ENCODE measurements at places on chromosomes 12 and 14.

DNA sequence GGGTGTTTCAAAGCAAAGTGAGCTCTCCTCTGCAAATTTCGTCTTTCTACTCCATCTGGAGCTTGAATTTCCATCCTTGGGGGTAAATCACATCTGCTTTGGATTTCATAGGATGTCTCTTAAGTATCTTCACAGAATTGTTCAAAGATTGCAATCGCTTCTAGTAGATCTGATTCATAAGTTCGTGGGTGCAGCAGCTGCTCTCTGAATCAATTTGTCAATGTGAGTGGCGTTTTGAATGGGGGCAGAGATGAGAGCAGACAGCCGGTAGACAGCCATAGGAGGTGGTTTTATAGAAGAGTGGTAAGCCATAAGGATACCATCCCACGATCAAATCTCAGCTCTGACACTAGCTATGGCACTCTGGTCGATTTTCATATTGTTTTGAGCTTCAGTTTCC, 146.0 kb upstream of the RPH3A start:
- DNase-seq: no peak

DNA sequence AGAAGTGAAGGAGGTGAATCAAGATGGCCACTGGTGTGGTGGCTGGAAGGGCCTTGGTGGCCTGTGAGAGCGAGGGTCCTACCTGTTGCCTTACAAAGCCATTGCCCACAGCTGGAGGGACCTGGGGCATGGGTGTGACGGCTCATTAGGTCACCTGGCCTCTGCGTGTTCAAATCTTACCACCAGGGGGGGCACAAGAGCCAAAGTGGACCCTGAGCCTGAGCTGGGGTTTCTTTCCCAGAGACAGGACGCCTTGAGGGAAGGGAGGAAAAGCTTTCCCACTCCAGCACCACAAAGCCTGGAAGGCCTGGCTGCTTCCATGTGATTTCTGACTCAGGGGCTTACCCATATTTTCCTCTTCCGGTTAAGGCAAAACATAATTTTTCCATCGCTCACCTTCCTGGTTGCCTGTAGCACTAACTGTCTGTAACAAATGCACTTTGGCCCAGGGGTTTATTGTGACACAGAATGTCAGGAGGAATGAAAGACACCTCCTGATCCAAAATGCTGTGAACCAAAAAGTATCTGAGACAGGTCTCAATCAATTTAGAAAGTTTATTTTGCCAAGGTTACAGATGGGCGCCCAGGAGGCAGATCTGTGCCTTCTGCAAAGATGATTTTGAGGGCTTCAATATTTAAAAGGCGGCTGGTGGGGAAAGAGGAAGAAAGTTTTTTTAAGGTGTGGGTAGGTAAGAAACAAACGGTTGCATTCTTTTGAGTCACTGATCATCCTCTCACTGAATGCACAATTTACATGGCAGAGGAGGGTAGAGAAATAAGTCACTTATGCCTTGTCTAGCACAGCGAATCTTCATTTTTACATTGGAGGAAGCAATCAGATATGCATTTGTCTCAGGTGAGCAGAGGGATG, 4.3 kb upstream of the CD9 start:
- DNase-seq: peak; percentile 88

- DNase-seq: no peak
Measured at GRCh38 chr12:121641343-121641630, 15.0 kb downstream of the ORAI1 start.

- DNase-seq: peak; percentile 81
Measured at GRCh38 chr12:164207-164606, 49.8 kb downstream of the SLC6A12 start.

DNA sequence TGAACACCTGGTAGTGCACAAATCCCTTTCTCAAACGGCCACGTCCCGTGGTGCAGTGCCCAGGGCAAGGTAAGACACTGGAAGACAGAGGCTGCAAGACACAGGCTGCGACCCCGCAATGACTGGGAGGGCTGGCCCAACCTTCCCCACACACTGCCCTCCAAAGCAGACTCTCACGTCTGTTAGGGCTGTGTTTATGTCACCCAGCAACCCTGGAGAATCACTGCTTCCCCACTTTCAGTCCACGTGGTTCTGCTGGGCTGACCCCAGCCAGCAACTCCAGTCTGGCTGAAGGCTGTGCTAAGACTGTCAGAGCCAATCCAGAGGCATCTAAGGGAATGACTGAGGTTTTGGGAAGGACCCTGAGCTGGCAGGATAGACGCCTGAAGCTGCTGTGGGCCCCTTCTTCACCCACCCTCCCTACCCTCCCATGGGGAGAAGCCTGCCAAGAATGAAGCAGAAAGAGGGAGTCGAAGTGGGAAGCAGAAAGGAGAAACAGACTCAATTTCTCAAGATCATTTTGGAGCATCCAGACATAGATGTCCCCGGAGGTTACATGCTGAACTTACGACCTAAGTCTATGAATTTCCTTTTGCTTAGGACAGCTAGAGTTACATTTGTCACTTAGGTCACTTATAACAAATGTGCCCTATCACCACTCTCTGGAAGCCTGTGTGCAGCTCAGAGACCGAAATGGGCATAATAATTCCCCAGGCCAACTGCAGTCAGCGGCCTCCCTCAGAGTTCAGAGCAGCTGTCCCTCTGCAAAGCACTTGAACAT, 11.7 kb downstream of the KDM2B start:
- no peak for DNase-seq

DNA sequence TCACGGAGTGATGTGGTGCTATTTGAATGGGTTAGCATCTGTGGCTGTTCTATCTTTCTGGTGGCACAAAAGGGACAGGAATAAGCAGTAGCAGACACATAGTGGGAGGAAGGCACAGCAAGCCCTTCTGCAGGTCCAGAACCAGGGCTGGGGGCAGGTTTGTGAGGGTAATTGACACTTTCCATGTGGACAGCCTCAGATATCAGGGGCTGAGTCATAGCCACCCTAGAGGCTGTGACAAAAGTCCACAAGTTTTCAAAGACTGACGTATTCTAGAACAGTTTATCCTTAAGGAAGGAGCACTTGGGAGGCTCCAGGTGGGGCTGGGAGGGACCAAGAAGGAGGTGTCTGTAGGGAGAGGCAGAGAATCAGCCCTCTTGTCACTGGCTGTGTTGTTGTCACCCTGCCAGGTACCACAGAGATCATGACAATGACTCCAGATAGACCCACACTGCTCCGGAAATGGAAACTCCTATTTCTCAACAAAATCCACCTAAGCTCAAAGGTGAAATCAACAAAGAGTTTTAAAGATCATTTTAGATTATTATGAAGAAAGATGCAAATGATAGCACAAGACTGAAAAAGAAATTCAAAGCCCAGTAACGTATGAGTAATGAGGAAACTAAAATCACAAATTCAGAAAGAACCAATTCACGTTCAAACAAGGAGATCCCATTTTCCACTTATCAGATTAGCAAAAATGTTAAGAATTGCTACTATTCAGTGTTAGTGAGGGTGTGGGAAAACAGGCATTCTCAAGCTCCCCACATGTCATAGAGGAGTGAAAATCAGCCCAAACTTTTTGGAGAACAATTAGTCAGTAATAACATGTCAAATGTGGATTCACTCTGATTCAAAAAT, 48.3 kb downstream of the NFKBIA start:
- DNase-seq: no peak

DNA sequence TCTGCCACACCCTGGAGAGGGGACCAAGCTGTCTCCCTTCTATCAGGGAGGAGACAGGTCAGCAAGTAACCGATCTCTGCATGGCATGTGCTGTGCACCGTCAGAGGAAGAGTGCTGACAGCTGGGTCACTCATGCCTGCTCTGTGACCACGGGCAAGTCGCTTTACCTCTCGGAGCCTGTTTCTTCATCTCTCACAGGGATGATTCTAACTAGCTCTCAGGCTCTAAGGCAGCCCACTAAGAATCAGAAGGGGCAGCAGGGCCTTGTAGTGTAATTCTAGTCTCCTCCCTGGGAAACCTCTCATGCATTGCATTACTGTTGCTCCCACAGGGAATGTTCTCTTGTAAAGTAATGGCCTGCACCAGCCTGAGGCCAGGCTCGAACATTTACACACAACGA, 11.9 kb downstream of the CD9 start:
- DNase-seq: peak; percentile 70

DNA sequence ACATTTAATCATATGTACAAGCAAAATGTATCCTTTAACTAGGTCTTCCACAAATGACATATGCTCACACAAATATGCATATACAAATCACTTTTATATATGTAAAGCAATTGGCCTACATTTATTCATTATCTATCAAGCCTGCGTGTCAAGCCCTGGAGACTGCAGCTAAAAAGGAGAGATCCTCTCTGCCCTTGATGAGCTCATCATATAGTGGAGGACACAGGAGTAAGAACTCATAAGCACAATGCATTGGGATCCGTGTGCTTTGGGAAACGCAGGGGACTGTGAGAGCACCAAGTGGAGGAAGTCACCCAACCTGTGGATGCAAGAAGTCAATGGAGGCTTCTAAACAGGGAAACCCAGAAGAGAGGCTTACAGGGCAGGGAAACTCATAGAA, 735.7 kb downstream of the BCL11B start:
- DNase-seq: no peak

Data from renal cortical epithelial cell (primary cell).